ENCODE measurements at places on chromosomes 1 and 21.

DNA sequence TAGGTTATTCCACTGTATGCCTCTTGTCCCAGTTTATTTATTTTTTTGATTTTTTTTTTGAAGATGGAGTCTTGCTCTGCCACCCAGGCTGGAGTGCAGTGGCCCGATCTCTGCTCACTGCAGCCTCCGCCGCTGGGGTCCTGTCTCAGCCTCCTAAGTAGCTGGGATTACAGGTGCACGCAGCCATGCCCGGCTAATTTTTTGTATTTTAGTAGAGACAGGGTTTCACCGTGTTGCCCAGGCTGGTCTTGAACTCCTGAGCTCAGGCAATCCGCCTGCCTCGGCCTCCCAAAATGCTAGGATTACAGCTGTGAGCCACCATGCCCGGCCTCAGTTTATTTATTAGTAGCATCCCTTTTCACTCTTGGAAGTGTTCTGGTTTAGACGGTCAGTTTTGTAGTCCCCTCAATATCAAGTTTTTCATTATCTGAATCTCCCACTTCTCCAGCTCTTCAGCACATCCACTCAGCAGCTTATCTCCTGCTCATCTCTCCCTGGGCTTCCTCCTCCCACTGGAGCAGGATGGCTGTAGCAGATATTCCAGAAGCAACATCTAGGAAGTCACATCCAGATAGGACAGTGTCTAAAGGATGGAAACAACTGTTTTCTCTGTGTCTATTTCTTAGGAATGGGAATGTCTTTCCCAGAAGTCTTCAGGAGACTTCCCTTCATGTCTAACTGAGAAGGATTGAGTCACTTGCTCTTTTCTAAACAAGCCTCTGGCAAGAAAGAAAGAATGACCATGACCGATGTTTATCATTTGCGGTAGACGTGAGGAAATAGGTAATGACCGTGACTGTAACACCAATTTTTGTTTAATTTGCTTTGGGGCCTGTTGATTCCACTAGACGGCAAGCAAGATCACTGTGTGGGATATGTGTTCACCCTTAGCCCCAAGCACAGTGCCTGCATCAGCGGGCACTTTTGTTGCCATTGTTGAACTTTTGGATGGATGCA is 14.4 kb downstream of the CCDC190 start:
- no peak for DNase-seq

GRCh38 chr1:44275991-44276405 is 62.7 kb downstream of the DMAP1 start:
- DNase-seq, result no peak

DNA sequence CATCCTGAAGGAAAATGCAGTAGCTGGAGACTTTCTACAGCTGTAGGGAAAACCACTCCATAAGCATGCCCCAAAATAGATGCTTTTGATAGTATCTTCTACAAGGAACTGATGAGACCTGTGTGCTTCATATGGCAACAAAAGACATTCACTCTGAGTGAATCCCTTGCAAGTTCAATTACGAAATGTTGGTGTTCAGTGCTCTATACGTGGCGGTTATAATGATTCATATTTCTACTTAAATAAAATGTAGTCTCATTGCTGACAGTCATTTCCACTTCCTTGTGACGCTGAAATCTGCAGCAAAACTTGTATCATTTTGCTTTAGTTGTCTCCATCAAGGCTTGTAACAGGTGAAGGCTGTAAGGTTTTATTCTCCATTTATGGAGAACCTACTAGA is 20.6 kb downstream of the TOR1AIP2 start:
- DNase-seq, result no peak

DNA sequence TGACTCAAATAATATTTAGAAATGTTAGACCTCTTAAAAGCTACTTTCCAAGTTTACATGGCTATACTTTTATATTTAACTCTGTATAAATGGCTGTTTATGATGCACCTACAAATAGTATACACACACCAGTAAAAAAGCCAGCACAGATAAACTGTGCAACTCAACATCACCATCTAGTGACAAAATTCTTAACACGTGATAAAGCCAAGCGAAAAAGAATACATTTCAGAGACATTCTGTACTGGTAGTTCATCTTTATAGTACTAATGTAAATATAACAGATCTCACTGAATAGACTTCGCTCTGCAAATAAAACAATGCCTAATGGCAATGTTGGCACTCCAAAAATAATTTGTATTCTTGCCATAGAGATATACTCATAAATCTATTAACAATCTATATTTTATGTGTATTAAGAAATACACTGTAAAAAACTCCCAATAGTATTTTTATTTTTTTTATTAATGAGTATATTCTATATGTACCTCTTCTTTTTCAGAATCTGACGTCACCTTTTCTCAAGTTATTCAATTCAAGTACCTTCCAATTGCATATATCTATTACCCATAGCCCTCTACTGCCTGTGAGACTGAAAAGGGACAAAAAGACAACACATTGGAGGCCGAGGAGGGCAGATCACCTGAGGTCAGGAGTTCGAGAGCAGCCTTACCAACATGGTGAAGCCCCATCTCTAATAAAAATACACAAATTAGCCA is 100.2 kb downstream of the DPYD start:
- DNase-seq, result peak; percentile 5

DNA sequence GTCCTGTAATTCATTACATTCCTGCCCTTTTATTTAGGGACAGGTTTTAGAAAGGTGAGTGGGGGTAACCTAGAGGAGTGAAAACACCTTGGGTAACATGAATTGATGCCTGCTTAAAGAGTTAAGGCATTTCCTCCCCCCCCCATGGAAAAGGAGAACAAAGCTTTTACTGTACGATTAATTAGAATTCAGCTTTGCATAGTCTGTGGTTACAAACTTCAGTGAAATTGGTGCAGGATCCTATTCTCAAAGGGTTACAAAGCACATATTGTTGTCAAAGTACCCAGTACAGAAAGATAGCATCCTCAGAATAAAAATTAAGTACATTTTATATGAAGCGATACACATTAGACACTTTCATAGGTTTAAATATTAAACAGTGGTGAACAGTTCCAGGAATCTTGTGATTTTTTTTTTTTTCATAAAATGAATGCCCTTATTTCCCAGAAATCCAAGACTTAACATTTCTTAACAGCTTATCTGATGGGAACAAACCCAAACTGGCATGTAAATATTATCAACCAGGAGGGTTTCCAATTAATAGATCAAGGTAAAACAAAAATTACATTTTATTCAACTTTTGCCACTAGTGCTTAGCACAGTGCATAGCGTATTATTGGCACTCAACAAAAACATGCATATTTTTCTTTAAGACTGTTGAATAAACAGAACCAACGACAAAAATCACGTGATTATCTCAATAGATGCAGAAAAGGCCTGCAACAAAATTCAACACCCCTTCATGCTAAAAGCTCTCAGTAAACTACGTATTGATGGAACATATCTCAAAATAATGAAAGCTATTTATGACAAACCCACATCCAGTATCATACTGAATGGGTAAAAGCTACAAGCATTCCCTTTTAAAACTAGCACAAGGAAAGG is 172.7 kb downstream of the PDE4B start:
- DNase-seq, result no peak

DNA sequence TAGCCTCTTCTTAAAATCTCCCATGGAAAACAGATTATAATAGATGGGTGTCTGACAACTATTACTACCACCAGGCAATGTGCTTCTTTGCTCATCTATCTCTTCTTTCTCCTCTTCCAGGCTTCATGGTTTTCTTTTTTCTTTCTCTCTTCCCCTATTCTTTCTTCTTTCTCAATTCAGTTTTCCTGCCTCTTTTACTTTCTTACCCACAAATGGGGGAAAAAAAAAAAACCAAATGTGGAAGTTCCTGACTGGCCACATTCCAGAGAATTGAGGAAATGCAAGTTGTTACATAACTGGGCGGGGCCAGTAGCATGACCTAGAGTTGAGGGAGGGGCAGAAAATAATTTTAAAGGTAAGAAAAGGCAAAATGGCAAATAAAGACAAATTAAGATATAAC is 10.9 kb upstream of the SMG7 start:
- no peak for DNase-seq

- DNase-seq, result peak; percentile 83
These were observed at the start of gene TSTD1 for GRCh38 chr1:161038523-161039153. TSTD1 (minus strand) TSS chr1:161038964; CDS start chr1:161038889, 75 bp downstream.

GRCh38 chr1:158117854-158118704 is 62.6 kb upstream of the CD1D start:
- peak; percentile 29 for DNase-seq

- DNase-seq, result no peak
These were observed 401 bp downstream of the TP73 start for GRCh38 chr1:3652548-3653285.

DNA sequence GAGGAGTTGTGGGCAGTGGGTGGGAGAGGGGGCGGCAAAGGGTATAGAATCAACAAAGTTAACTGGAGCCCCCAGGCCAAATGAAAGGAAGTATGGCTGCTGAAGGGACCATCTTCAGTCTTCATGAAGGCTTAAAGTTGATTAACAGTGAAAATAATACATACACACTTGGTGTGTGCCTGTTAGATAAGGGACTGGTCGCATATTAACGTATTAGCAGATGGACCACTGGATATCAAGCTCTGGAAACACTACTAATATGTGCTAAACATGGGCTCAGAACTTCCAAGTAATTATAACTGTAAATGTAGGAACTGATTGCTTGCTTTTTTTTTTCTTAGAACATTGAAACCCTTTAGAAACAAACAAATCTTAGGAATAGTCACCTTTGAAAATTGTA is 224.7 kb upstream of the KIAA0040 start:
- no peak for DNase-seq

DNA sequence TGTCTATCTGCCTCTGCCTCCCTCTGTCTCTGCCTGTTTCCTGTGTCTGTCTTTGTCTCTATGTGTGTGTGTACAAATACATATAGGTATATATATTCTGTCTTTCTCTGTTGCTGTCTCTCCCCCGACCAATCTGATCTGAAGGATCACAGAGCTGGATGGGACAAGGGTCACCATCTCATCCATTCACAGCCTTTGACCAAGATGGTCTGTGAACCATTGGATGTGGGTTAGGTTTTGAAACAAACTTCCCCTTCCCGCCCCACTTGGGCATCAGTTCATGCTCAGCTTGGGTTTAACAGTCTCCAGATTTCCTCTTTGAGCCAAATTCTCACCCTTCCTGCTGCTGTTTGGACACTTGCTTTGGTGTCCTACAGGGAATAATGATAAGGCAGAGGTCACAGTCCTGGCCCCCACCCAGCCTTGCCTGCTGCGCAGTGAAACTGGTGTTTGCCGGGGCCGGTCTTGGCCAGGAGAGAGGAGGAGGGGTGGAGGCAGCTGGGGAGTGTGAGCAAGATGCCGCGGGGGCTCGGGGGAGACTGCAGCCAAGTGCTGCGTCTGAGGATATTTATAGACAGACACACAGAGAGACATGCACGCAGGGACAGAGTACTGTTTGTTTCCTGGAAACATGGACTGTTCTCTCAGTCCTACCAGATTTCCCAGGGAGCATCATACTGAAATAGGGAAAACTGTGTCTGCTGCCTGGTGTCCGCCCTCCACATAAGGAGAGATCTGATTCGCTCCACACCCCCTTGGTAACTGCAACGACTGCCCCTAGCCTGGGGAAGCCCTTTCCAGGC is 27.0 kb upstream of the BTG2 start:
- DNase-seq, result peak; percentile 44

DNA sequence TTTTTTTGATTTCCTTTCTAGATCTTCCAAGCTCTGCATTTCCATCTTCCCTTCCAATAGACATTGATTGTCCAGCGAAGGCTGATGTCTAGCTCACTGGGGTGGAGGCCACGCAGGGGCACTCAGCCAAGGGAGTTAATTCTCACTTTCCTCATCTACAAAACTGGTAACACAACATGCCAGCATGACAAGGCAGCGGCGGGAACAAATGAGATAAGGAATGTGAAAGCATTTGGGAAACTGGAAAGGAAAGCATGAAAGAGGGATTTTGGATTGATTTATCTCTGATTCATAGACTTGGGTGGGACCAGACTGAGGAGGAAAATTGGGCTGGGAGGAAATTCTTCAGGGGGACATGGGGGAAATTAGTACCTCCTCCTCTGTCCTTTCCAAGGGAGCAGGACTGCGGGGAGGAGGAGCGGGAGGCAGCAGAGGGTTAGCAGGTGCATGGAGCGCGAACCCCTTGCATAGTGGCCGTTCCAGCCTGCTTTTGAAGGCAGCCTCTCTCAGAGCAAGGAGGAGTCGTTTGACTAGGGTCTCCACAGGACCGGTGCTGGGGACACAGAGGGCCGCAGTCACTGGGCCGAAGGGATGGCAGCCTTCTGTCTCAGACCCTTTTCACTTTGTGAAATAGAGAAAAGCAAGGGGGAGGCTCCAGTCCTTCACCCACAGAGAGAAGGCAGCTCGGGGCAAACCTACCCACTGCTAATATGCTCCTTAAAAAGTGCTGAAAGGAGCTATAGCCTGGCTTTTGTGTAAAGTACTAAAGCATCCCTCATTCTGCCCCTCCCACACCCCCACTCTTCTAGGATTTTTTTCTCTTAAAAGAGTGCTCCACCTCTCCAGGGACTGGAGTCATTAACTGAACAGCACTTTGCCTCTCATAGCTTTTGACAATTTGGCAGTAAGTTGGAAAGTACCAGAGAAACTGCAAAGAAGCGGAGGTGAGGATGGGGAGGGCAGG is 89.2 kb downstream of the PLXNA2 start:
- no peak for DNase-seq

DNA sequence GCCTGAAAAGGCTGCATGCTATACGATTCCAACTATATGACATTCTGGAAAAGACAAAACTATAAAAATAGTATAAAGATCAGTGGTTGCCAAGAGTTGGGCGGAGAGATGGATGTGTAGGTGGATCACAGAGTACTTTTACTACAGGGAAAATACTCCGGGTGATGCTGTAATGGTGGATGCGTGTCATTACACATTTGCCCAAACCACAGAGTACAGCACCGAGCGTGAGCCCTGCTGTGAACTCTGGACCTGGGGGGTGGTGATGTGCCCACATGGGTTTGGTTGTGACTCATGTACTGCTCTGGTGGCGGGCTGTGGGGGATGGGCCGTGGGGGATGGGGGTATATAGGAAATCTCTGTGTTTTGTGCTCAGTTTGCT is 162.7 kb upstream of the COL6A1 start:
- DNase-seq, result peak; percentile 26

- DNase-seq, result no peak
These were observed 216.4 kb downstream of the SLC44A5 start for GRCh38 chr1:75394386-75395139.

- DNase-seq, result no peak
These were observed 129.1 kb downstream of the S1PR1 start for GRCh38 chr1:101365878-101366277.

DNA sequence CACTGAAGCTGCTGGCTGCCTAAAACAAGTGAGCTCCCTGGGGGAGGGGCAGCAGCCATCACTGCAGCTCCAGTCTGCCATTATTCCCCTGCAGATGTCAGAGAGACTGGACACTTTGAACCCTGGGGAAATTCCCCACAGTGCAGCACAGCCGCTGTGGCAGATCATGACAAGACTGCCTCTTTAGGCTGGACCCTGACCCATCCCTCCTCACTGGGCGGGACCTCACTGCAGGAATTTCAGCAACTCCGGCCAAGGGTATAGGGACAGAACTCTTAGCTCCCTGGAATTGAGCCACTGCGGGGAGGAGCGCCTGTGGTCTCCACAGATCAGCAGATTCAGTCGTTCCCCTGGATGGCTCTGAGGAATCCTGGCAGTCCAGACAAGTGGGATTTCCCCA is 964.6 kb downstream of the BRINP3 start:
- DNase-seq, result no peak

GRCh38 chr1:65321879-65322278 is 12.5 kb downstream of the DNAJC6 start:
- DNase-seq, result no peak

- DNase-seq, result no peak
These were observed 27.8 kb downstream of the WNT9A start for GRCh38 chr1:227919906-227920305.
